Left renal cortex interstitium (tissue), 4 donors: ENCODE measurements at places on chromosomes 5 and 9.

DNA sequence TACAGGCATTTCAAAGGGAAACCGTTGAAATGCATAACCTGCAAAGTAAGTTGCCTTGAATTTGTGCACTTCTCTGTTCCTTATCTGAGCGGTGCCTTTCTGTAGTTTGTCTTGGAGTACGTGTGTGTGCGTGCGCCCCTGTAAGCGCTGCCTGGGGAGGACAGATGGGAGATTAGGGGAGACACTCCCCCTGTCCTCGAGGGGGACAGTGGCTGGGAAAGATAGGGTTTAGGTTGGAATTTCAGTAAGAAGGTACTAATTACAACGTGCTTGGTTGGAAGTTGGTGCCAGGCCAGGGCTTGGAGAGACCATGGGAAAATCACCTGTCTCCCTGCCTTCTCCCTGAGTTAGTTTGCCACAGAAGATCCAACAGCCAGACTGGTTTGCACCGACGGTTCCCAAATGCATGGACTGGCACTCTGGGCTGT lies 73.2 kb downstream of the PIK3R1 start:
- DNase-seq = no peak

GRCh38 chr9:114076237-114077161 lies 1.6 kb downstream of the AMBP start:
- no peak for DNase-seq

DNA sequence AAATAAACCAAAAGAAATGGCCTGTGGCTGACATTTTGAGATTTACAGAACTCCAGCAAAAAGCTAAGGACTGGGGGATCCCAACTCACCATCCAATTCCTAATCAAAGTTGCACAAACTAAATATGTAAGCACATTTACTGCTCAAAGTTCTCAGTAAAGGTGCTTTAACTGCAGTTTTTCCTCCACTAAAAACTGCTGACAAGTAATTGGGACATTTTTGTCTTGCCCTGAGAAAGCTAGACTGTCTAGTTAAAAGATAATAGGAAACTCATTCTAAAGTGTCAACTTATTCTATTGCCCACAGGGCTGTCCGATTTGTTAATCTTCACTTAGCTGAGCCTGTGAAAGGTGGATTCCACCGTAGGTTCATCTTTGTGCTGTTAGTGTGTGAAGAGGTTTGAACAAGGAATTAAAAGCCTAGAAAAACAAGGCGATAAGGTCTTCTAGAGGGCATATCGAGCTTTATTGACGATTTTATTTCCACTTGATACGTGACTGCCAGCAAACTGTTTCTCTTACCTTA lies 1.0 kb downstream of the DOCK8 start:
- DNase-seq = no peak

- no peak for DNase-seq
Measured at GRCh38 chr5:11898-12297, 80.1 kb upstream of the PLEKHG4B start.

GRCh38 chr5:67234671-67235176 lies 38.1 kb upstream of the CD180 start:
- DNase-seq = no peak

DNA sequence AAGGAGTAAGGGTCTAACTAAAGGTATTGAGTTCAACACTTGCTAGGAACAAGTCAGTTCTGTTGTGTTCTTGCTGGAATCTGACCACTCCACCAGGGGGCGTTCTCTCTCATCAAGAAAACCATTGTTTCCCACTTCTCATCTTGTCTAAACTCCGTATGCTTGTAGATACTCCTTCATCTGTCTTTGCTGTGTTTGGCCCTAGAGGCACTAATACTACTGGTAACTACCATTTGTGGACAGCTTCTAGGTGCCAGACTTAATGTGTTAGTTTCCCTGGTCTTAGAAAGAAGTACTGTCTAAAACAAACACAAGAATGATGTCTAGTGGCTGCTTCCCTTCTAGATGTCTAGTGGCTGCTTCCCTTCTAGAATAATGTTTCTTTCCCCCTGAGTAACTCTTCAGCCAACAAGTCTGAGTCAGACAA lies 18.7 kb upstream of the PTPDC1 start:
- peak; percentile 59 for DNase-seq

DNA sequence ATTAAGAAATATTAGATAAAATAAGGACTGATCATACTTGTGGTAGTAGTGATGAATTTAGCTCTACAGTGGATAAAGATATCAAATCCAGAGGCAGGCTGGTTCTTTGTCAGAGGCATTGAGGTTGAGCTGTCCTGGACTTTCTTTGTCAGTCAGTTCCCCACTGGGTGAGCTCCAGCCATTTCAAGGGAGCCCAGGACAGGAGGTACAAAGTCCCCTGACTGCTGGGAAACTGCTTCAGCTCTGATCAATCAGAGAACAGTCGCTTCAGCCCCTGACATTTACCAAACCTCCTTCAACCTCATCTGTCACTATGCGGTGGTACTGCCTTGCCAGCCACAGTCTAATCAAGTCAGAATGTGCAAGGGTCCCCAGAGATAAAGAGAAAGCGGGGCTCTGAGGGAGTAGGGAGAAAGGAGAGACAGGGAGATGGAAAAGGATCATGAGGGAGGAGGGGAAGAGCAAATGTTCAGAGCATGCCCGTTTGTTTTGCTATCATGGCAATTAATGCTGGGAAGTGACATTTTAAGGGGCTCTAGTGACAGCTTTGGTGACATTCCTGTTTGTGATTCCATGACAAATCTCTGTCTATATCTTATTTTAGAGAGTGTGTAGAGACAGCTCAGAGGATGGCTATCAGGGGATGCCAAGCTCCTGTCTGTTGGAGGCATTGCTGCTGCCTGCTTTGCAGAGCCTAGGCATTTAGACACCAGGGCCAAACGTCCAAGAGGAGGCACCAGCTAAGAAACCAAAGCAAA lies 223.2 kb downstream of the ASTN2 start:
- no peak for DNase-seq

DNA sequence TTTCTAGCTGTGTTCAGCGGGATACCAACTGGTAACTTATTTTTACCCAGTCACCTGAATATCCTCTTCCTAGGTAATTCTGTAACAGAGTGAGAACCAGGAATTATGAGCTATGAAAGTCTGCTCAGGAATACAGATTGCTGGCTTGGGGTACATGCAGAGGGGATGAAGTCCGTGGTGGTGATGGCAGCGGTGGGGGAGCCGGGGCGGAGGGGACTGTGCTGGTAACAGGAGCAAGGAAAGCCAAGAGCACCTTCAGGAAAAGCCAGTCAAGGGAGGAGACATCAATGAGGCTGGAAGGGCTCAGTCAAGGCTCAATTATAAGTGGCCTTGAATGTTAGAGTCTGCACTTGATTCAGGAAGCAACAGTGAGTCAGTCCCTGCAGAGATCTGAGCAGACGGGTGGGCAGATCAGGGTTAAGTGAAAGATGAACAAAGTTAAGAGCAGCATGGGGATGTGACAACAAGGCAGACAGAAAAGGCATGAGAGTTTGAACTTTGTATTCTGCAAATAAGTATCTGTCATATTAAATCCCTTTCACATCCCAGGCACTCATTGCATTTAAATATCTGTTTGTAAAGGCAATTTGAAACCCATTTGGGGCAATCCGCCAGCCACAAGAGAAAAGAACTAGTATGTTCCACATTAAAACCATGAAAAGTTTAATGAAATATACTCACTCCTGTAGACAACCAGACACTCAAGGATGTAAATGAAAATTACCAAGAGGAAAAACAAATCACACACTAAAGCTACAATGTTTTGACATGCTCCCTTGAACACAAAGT lies 101.2 kb downstream of the TTC39B start:
- DNase-seq = no peak

DNA sequence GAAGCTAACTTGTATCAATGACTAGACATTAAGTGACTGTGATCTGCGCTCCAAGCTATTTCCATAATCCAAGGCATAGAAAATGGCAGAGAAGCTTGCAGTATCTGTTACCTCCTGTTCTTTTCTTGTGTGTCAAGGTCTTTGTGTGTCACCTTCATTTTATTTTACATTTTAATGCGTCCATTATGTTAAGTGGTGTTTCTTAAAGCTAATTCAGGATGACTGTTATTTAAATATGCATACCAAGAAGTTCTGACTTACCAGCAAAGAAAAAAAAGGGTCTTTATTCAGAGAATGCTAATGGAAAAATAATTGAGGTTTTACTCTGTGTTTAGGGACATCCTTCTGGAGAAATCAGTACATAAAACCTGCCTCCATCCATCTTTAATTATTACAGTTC lies 52.3 kb downstream of the STK32A start:
- DNase-seq = no peak
